GM23338 (cell line): ENCODE measurements at places on chromosomes 13 and 19.

- no peak for DNase-seq
Measured at GRCh38 chr19:6381030-6381750, 5.5 kb upstream of the PSPN start.

- DNase-seq = peak; percentile 82
Measured at GRCh38 chr19:49064768-49065611, at the start of gene NTF4. Gene NTF4, minus strand, starts transcription at chr19:49064818. Its CDS starts 2,821 bp downstream, at chr19:49061997.

DNA sequence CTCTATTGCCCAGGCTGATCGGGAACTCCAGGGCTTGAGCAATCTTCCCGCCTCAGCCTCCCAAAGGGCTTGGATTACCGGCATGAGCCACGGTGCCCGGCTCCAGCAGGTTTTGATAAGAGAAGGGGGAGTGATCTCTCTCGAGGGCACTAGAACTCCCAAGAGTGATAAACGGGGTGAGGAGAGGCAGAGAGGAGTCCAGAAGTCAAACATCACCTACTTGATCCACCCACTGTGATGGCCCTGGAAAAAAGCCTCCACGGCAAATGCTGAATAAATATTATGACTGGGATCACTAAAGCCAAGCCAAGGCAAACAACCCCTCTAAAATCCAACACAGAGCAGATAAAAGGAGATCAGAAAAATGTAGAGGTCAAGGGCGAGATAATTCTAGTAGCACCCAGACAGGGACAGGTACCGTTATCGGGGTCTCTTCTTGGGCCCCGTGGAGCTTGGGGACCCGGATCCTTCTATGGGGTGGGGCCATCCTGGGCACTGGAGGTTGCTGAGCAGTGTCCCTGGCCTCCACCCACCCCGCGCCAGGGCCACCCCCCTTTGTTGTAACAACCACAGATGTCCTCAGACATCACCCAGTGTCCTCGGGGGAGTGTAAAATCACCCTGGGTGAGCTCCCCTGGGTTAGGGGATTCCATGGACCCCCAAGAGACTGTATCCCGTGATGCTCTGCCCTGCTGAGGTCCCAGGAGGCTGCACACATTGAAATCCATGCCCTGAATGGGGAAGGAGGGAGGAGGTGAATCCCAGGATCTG, 3.7 kb upstream of the CREB3L3 start:
- DNase-seq = no peak

- DNase-seq = peak; percentile 65
Measured at GRCh38 chr19:48393559-48394330, at the start of gene GRIN2D. Gene GRIN2D, plus strand, starts transcription at chr19:48393668. Its CDS starts 4,725 bp downstream, at chr19:48398393.

DNA sequence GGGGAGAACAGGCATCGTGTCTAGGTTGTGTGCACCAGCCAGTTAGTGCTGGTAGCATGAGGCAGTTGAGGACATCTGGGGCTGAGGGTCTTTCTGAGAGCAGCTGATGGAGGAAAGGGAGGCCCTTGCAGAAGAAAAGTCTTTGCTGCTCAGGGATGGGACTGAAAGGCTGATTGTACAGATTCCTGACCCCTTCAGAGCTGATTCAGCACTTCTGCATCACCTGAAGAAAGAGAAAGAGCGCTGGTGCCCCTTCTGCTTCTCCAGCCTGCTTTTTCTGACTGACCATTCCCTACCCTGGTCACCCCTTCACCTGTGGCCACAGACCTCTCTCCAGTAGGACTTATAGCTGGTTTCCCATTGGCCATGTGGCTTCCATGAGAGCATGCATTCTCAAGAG, 476.2 kb downstream of the TSHZ3 start:
- DNase-seq = no peak

DNA sequence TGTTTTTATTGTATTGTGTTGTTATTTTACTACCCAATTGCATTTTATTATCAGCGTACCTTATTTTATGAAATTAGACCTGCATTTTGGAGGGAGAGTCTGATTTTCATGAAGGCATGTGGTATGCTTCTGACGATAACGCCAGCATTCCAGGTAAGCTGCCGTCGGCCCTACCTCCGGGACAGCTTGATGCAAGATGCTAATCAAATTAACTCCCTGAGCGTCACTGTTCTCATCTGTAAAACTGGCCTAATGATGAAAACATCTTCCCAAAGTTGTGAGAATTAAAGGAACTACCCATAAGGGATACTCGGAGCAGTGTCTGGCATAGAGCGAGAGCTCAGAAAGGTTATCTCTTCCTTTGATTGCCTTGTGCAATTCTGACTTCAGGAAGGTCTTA, 12.9 kb upstream of the LAIR2 start:
- no peak for DNase-seq

DNA sequence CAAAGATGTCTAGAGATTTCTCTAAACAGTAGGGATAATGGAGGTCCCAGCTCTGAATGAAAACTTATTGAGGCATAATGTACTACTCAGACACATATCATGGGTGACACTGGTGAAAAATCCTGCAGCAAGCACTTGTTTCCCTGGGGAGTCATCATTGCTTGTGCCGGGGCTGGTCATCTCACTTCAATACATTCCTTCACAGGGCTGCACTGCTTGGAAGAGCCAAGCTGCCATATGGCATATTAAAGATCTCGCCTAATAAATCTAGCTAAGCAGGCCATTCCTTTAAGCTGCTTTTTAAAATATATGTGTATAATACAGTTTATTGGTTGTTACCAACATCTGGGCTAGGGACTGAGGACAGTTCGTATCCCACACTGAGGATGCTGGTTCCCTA, 332.2 kb upstream of the GPC6 start:
- no peak for DNase-seq

DNA sequence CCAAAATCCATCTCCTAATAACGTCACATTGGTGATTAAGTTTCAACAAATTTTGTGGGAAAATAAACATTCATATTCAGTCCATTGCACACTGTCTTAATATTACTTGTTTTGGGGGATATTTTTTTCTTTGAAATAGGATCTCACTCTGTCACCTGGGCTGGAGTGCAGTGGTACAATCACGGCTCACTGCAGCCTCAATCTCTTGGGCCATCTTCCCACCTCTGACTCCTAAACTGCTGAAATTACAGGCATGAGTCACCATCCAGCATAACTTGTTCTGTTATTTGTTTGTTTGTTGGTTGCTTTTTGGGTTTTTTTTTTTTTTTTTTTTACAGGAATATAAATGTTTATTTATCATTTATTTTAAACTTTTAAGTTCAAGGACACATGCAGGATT, 556.1 kb upstream of the SLITRK6 start:
- no peak for DNase-seq

DNA sequence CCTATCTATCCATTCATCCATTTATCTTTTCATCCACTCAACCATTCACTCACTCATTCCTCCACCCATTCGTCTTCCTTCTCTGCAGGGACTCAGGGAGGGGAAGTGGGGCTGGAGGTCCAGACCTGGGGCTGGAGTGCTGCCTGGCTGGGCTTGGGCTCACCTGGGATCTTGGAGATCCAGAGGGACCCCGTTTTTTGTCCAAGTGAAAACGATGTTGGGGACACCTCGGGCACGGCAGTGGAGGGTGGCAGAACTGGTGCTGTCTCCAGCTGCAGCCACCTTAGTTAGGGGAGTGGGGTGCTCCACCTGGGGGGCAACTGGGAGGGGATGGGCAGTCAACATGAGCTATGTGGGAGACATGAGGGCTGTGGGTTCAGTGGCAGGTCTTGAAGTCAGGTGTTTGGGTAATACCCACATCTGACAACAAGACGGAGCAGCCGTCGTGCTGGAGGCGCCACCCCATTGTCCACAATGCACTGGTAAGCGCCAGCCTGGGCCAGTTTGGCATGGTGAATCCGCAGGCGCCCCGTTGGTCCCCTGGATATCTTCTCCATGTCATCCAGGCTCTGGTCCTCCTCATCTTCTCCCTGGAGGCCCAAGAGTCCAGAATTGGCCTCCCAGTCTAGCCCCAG, 10.2 kb downstream of the NPHS1 start:
- DNase-seq = no peak

DNA sequence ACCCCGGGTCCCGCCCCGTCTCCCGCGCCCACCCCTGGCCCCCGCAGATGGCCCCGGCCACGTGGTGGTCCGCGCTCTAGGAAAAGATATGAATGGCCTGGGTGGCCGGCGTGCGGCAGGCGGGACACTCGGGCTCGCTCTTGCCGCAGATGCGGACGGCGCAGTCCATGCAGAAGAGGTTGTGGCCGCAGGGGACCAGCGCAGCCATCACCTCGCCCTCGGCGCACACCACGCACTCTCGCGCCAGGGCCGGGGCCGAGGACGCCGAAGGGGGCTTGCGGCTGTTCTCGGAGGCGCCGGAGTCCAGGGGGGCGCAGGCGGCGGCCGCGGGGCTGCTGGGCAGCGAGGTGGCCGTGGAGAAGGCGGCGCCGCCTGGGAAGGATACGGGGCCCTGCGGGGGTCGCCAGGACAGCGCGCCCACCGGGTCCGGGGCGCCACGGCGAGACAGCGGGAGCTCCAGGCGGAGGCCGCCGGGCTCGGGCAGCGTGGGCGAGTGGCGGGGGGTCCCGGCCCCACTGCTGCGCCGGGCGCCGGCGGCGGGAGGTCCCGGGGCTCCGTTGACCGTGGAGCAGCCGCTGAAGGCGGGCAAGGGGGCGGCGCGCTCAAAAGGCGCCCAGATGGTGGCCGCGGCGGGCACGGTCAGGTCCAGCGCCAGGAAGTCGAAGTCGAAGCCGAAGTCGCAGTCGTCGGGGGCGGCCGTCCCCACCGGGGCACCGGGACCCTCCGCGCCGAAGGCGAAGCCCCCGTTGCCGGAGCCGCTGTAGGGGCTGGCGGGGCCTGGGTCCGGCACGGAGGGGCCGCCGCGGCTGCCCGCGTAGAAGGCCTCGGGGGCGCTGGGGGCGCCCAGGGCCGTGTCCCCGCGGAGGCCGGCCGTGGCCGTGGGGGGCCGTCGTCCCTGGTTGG, 12.4 kb downstream of the MEX3D start:
- no peak for DNase-seq

DNA sequence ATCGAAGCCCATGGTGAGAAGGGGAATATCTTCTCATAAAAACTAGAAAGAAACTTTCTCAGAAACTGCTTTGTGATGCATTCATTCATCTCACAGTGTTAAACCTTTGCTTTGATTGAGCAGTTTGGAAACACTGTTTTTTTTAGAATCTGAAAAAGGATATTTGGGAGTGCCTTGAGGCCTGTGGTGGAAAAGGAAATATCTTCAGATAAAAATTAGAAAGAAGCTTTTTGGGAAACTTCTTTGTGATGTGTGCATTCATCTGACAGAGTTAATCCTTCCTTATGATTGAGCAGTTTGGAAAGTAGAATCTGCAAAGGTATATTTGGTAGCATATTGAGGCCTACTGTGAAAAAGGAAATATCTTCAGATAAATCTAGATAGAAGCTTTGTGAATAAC, 1594.9 kb downstream of the UQCRFS1 start:
- no peak for DNase-seq

- DNase-seq = peak; percentile 60
Measured at GRCh38 chr19:33396701-33397535, 23.4 kb downstream of the CEBPG start.

GRCh38 chr19:50325310-50326100, 3.7 kb downstream of the KCNC3 start:
- peak; percentile 99 for DNase-seq

DNA sequence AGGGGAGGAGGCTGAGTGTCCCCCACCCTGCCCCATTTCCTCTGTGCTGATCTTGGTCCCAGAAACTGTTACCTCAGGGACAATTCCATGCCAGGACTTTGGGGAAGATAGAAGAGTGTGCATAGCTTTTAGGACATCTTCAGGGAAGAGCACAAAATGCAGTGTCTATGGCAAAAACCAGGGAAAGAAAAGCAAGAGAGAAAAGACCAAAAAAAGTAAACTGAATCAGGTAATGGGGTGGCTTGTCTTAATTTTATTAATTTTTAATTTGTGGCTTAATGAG, 109.4 kb downstream of the NDFIP2 start:
- no peak for DNase-seq

DNA sequence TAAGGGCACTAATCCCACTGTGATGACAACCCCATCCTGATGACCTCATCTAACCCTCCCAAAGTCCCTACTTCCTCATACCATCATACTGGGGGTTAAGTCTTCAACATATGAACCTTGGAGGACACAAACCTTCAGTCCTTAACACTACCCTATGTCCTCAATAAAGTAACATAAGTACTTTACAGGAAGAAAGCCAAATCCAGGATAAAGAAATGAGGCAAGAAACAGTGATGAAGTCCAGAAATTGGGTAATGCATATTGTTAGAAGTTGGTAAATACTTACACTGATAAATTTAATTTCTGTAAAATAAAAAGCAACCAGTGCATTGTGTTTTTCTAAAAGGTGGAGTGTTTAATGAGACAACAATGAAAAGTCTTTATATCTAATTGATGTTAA, 284.8 kb upstream of the SOX21 start:
- DNase-seq = no peak

DNA sequence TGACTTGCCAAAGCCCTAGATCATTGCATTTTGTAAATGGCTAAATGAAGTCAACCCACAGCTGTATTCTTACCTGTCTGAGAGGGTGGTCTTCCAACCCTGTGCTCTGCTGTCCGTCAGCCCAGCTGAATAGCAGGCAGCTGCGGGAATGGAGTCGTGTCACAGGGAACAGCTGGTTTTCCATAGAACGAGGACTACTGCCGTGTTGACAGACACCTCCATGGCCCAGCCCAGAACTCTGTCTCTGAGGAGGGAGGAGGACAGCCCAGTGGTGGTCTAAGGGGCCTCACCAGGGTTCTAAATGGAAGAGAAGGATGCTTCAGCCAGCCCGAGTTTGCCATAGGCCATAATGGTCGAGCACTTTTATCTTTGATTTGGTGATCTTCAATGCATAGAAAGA, 110.7 kb downstream of the SLC7A1 start:
- no peak for DNase-seq

DNA sequence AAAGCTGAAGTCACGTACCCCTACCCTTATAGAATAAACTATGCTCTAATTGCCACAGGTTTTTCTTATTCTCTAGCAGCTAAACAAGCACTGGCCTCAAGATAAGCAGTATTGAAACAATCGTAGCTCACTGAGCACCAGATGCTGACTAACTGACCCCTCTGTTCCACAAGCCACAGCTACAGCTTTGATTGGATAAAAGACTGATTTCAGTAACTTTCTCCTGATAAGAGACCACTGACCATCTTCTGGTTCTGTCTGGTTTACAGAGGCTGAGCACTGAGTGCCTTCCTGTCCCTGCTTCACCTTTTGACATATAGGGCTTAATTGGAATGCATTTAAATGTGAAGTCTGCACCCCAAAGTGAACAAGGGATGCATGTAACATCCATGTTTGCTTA, 8.4 kb upstream of the RAP2A start:
- DNase-seq = no peak

DNA sequence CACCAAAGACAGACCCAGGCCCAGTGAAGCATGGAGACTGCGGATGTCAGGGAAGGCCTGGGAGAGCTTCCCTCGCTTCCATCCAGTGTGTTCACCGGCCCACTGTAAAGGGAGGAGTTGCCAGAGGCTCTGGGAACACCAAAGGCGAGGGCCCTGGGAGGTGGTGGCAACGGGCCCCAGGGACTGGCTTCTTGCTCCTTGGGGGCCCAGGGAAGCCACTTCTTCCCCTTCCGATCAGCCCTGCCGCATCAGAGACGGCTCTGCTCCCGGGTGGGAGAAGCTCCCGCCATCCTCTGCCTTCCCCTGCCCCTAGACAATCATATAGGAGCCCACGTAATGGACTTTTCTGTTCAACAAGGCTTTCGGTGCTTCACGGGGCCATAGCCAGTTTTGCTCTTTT, 83.4 kb upstream of the GPR183 start:
- DNase-seq = no peak
